ENCODE measurements at places on chromosomes 6 and 20.

- no peak for DNase-seq
Observed at GRCh38 chr6:157717340-157717748, 105.7 kb upstream of the SNX9 start.

DNA sequence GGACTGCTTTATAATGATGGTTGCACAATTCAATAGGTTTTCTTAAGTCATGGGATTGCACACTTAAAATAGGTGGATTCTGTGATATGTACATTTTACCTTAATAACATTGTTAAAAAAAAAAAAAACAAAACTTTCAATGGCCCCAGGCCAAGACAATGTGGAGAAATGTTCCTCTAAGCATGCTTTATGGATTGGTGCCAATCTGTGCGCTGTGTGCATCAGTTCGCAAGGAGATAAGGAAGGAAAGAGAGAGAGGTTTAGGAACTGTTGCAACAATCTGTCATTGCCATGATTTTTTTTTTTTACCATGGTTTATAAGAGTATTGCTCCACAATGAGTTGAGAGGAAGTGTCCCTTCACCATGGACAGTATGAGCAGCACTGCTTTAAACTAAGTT, 399.6 kb downstream of the PTPRT start:
- no peak for DNase-seq

DNA sequence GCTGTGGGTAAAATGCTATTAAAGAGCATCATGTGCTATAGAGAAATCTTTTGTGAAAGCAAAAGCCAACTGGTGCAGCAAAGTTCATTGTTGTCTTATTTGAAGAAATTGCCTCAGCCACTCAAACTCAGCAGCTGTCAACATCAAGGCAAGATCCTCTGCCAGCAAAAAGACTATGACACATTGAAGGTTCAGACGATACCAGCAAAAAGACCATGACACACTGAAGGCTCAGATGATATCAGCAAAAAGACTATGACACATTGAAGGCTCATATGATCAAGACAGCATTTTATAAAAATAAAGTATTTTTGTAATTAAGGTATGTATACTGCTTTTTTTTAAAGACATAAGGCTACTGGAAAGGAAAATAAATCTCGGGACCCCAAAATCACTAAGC, 118.4 kb upstream of the RUNX2 start:
- no peak for DNase-seq

- no peak for DNase-seq
Observed at GRCh38 chr6:71248878-71249544, 39.6 kb upstream of the OGFRL1 start.

GRCh38 chr6:80439721-80440470, 333.4 kb downstream of the BCKDHB start:
- DNase-seq: no peak

GRCh38 chr6:6912817-6913744, 194.7 kb upstream of the RREB1 start:
- DNase-seq: no peak
